ENCODE measurements at places on chromosomes 16 and 17.

GRCh38 chr16:77298418-77299360 lies 99.5 kb downstream of the SYCE1L start:
- no peak for DNase-seq

GRCh38 chr17:61345061-61345460 lies 54.6 kb upstream of the TBX2 start:
- no peak for DNase-seq

DNA sequence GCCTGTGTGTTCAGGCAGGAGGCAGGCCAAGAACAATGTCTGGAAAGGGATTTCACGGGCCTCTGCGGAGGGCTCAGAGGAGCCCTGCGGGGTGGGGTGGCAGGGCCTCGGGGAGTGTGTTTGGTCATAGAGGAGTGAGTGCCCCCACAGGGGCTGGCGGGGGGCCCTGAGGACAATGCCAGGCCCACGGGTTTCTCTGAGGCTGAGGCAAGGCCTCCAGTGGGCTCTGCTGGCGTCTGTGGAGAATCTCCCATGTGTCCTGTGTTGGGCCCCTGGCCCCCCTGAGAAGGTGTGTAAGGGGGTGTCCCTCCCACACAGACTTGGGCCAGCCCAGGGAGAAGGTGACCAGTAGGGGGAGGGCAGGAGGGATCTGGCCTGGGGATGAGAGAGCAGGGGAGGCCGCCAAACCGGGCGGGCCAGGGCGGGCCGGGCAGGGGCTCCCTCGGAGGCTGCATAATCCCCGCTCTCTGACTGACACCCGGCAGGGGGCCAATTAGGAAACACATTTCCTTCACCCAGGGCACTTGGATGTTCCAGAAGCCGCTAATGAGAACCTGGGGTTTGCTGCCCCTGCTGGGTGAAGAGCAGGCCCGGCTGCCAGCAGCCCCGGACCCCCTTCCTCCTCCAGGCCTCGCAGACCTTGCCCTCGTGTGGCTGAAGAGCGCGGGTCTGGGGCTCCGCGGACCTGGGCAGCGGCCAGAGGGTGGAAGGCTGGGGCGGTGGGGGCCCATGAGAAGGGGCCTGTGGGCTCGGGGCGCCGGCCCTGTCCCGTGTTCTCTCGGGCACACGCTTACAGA lies 204.2 kb downstream of the NTN1 start:
- no peak for DNase-seq

- no peak for DNase-seq
These were observed 962 bp downstream of the CSHL1 start for GRCh38 chr17:63910096-63910495.

GRCh38 chr16:55272744-55273143 lies 51.3 kb upstream of the IRX6 start:
- DNase-seq, result no peak

DNA sequence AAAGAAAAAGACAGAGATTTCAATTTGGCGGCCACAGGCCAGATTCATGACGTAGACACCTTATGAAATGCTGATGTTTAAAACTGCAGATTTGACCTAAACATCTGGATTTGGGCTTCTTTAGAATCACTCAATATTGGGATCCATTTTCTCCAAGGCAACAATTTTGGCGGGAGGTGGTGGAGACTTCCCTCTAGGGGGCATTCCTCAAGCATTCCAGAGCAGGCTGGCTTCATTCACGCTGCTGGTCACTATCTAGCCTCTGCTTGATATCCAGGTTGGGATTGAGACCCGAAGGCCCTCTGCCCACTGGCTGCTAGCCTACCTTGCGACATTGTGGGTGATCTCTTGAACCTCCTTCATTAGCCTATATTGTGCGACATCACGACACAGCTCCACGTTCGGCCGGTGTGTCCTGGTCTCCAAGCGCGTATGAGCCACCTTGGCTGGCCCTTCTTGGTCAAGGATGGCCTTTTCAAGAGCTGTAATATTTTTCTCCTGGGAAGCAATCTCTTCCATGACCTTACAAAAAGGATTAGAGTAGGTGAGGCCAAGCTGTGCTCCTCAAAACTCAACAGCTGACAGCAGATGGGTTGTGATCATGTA lies 24.5 kb downstream of the FBXO39 start:
- DNase-seq, result no peak

- DNase-seq, result no peak
These were observed 30.9 kb downstream of the GLG1 start for GRCh38 chr16:74575807-74576643.

DNA sequence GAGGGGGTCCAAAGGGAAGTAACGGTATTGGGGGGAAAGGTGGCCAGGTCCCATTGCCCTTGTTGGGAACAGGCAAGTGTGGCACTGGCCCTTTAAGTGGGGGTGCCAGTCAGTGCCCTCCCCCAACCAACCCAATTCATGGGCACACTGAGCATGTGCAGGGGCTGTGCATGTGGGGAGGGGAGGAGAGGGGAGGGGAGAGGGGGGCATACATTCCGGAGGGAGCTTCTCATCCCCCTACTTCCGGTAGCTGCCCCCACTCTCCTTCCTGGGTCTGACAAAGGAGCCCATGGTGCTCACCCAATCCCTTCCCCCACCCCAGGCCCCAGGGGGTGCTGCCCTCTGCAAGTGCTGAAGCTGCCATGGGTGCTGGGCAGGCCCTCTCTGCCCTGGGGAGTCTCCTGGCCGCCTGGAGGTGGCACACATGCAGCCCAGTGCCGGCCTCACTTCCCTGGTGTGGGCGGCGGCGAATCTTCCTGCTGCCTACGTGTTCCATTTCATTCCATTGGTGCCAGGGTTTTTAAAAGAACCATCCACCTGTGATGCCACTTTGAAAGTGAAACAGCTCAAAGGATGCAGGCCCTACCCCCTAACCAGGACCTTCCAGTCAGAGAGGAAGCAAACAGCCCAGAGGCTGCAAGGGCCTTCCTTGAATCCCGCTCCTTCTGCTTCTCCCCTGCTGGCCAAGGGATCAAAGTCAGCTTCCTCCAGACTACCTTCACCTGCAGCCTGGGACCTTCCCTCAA lies 11.0 kb downstream of the HEXIM2 start:
- peak; percentile 96 for DNase-seq

GRCh38 chr17:29753845-29754439 lies 131.2 kb upstream of the CORO6 start:
- no peak for DNase-seq

DNA sequence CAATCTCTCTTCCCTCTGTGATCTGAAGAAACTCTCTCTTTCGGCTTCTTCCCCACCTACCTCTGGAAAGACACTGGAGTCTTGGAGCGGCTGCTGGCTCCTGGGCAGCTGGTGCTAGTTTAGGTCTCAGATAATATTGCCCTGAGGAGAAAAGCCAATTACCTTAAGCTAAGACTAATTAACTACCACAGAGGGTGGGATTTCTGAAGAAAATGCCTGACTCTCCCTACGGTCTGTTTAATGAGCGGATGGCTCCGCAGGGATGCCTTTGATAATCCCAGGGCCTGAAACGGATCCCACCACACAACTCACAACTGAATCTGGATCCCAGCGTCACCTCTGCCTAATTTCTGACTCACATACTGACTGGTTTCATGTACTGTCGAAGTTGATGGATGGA lies 127.0 kb upstream of the NLRP1 start:
- DNase-seq, result no peak

DNA sequence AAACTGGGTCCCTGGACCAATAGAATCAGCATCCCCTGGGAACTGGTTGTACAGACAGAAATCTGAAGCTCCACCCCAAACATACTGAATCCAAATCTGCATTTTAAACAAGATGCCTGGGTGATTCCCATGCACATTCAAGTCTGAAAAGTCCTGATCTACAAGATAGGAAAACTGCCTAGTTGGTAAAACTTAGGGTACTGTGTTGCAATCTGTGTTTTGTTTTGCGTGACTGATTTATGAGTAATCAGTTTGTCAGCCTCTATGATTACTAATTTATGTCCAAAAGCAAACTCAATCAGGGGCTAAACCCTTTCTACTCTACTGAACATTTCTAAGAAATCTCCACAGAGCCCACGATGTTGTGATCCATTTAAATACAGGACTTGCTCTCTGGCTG lies 103.8 kb downstream of the YPEL2 start:
- DNase-seq, result no peak

DNA sequence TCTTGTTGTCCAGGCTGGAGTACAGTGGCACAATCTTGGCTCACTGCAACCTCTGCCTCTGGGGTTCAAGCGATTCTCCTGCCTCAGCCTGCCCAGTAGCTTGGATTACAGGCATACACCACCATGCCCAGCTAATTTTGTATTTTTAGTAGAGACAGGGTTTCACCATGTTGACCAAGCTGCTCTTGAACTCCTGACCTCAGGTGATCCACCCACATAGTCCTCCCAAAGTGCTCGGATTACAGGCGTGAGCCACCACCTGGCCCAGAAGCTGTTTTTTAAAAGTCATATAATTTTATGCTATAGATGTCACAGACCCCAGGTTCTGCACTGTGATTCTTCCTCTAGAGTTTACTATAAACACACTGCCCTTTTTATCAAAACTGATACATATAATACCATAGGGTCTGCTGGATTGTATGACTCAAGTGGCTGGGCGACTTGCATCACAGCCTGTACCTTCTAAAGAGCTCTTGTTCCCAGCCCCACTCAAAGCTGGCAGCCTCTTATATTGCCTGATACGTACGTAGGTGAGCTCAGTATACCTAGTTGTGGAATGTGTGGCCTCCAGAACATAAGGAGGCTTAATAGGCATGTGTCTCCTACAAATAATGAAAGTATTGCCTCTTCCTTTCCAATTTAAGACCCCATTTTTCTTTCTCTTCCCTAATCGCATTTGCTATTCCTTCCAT lies 295.8 kb downstream of the ZFHX3 start:
- DNase-seq, result no peak

DNA sequence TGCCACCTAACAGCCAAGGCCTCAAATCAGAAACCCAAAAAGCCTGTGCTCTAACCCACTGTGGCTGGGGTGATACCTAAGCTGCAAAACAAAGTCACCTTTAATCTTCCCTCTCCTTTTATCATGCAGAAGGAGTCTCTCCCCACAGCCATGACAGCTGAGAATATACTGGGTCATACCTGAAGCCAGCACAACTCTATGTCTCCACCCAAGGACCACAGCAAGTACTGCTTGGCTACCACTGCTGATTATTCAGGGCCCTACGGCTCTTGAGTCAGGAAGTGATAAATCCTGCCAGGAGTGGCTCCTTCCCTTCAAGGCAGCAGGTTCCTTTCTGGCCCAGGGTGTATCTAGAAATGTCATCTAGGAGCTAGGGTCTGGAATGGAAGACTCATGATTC lies 151.5 kb upstream of the TOM1L1 start:
- DNase-seq, result no peak

- DNase-seq, result no peak
These were observed 2.9 kb upstream of the MAFG start for GRCh38 chr17:81930142-81931125.

GRCh38 chr16:19804538-19805323 lies 79.9 kb downstream of the GPRC5B start:
- DNase-seq, result no peak

- no peak for DNase-seq
These were observed 1.8 kb downstream of the KRTAP9-4 start for GRCh38 chr17:41251261-41251660.

DNA sequence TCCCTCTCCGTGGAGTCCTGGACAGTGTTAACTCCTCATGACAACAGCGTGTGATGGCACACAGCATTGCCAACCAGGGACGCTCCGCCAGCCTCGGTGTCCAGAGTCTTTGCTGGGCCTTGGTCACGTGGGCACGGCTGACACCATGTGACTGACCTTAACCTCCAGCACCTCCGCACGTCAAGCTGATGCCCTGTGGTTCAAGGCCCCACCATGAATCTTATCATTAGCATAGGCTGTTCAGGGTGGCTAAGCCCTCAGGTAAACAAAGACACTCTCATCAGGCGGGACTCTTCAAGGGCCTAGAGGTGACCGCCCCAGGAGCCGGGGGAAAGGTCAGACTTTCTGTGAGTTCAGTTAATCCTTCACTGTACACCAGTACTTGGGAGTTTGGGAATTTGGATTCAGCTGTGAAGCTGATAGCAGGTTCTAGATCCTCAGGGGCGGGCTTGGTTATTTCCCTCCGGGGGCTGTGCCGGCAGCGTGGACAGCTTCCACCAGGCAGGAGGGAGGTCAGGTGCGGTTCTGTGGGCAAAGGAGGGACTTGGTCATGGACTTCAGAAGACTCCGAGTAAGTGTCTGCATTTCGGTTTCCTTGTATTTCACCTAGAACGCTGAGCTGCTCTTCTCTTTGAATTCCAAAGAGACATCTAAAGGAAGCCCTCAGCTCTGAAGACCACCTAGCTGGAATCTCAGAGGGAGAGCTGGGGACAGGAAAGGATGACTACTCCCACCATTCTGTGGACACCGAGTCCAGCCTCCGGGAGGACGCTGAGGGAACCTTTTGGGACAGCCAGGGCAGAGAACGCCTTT lies 195.5 kb upstream of the CIBAR2 start:
- no peak for DNase-seq

DNA sequence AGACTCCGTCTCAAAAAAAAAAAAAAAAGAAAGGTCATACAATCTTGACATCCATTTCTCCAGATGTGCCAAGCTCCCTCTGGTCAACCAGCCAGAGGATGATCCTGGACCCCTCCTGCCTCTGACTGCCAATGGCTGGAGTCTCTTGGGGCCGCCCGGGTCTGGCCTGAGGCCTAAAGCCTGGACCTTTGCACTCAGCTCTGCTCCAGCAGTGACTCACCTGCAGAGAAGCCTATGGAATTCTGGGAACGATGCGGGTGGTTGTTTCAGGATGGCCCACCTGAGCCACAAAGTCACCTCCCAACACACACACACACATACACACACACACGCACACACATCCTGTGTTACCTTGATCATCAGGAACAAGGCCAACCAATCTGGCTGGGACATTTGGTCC lies 64.0 kb upstream of the DNAH17 start:
- no peak for DNase-seq

DNA sequence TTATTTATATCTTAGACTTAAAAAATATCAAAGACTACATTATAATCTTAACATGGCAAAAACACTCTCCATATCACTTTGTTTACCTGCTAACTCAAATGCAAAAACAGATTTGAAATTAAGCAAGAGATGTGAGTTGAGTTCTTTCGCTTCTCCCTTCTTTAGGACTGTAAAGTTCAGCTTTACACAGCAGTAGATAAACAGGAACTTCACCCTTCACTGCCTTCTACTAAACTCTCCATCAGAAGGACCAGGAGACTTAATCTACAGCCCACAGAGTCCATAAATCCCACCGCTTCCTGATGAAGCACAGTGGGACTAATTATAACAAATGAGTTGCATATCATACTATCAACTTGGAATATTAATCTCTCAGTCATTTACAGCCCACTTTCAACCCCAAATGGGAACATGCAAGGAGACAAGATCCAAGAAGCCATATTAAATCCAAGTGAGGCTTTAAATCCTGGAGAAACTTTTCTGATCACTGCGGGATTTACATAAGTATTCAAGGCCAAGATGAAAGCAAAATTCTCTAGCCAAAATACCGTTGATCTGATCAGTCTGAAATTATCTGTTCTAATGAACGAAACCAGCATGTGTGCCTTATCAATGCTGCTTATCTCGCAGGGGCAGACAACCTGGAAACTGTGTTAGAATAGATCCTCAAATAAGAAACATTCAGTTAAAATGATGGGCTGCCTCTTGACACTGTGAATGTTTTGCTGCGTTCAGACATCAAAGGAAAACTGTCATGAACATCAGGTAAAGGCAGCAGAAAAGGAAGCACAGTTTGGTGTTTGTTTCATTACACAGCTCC lies 1.6 kb downstream of the AMFR start:
- DNase-seq, result no peak

Measured in COLO829 (cell line).